ENCODE measurements at places on chromosomes 1 and 21. TPM values are rescaled to one million over a fixed set of nuclear protein-coding genes. Genes with fewer than 3 reads are reported as not detected.

DNA sequence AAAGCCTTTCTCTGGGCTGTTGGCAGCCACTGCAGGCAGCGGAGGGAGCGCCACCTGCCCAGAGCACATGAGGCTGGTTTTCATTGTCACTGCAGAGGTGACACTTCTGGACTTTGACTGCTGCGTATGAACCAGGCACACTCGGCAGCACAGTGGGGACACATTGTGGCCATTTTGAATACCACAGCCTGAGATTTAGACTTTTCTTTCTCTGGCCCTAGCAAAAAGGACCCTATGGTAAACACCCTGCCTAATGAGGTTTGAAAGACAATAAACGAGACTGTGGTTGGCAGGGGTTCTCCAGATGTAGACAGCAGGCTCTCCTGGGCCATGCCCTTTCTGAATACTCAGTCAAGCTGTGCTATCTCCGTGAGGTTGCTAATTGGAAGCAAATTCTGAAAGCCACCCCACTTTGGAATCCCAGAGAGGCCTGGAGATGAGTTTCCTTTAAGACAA is 12.0 kb upstream of the KCNE2 start:
- H3K27ac ChIP-seq, result no peak overlapping the region
- H3K36me3 ChIP-seq, result no peaks in the 10 kb centered on the region
- H3K27me3 ChIP-seq, result peaks cover 34% of the 10 kb centered on the region
- no peaks in the 10 kb centered on the region for H3K4me1 ChIP-seq

DNA sequence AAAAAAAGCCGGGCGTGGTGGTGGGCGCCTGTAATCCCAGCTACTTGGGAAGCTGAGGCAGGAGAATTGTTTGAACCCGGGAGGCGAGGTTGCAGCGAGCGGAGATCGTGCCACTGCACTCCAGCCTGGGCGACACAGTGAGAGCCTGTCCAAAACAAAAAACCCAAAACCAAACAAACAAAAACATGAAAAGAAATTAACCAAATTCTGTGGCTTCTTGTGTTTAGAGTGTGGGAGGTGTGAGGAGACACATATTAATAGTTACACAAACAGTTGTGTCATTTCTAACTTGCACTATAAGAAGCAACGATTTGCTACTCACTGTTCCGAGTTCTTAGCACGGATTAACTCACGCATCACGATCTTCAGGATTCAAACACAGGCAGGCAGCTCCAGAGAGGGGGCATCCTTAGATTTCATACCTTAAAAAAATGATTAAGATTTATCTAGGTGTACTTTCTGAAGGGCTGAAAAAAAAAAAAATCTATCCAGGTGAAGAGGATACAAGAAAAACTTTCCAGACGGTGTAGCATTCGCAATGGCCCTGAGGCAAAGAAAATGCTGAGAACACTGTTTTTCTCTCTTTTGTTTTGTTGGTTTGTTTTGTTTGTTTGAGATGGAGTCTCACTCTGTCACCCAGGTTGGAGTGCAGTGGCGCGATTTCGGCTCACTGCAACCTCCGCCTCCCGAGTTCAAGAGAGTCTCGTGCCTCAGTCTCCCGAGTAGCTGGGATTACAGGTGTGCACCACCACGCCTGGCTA is 713 bp upstream of the HMGCL start:
- no peak for DNase-seq
- H3K4me1 ChIP-seq, result peaks cover 4% of the 10 kb centered on the region
- peak overlapping the region; percentile 99 for H3K4me3 ChIP-seq
- H3K36me3 ChIP-seq, result no peaks in the 10 kb centered on the region
- peak overlapping the region; percentile 98 for H3K27ac ChIP-seq

Gene TCHHL1
- not detected for total RNA-seq

Gene MMEL1
- under 0.01 TPM for total RNA-seq
